ENCODE measurements at places on chromosomes 2 and 18.

DNA sequence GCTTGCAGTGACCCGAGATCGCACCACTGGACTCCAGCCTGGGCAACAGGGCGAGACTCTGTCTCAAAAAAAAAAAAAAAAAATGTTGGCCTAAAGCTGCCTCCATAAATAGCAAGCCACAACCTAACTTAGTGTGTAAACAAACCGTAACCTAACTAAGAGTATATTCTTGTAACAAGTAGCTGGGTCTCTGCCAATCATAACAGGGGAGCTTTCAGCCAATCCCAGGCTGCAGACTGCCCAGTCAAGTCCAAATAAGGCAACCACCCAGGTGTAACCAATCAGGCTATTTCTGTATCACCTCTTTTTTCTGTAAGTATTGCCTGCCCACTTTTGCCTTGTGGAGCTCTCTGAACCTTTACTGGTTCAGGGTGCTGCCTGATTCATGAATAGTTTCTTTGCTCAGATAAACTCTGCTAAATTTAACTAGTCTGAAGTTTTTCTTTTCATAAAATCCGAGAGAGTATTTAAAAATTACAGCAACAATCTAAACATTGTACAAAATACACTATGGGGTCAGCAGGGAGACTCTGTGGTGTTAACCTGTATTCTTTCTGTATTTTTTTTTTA lies 4.5 kb downstream of the PSTPIP2 start:
- DNase-seq: no peak

GRCh38 chr18:63808125-63808524 lies 32.9 kb downstream of the SERPINB7 start:
- no peak for DNase-seq

DNA sequence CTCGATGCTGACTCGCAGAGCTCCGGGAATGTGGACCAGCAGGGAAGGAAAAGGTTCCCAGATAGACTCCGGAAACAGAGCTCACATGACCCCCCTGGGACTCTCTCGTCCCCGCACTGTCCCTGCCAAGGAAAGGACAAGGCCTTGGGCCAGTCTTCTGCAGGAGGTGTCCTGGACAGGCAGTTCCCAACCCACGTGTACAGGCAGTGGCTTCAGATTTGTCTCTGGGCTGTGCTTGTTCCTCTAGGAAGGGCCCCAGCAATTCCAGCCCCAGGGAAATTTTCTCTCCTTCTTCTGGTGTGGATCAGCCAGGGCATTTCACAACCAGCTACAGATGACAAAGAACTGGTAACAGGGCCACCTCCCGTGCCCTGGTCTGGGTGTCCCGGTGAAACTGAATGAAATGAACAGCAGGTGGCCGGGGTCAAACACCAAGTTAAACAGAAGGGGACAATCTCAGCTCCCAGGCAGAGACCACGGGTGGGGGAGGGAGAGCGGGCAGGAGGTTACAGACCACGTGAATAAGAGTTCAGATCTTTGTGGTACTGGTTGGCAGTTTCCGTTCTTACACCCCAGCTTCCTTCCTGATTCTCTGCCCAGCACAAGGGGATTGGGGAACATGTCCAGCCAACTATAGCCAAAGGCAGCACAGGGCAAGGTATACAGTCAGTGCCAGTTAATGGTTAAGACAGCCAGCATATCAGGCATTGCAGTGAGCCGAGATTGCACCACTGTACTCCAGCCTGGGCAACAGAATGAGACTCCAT lies 52.2 kb upstream of the CAB39 start:
- peak; percentile 77 for DNase-seq

DNA sequence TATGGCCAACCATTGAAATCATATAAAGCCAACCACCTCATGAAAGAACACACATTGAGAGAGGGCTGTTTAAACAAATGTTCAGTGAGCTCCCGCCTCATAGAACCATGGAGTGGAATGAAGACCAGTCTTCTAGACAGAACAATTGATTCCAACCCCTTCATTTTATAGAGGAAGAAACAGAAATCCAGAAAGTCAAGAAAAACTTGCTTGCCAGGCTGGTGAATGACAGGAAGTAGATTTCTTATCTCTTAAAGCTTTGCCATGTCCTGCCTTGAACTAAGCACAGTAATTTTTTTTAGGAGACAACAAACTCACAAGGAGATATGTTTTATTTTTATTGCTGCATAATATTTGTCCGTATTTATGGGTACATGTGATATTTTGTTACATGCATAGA lies 16.5 kb upstream of the NRP2 start:
- DNase-seq: no peak

- DNase-seq: no peak
Observed at GRCh38 chr2:443741-444140, 155.8 kb upstream of the ALKAL2 start.

Data from activated CD4-positive, alpha-beta T cell treated with anti-CD3 and anti-CD28 coated beads for 36 hours (primary cell).